Activated T-helper 2 cell treated with anti-CD3 and anti-CD28 coated beads, Interferon-gamma antibody, Interleukin-2, Interleukin-4, amounts not matched to agents 10 μg/mL and 5 μg/mL and 100 μg/mL, durations not matched to agents 14 hours and 24 hours and 36 hours (primary cell): ENCODE measurements at places on chromosomes 12 and 14. TPM values are rescaled to one million over a fixed set of nuclear protein-coding genes. Genes with fewer than 3 reads are reported as not detected.

The KITLG gene
- total RNA-seq = 0.39 and 0.51 TPM in 2 replicates

The OR10G2 gene
- total RNA-seq = not detected in 2 replicates

The PROX2 gene
- 0.05 and 0.34 TPM in 2 replicates for total RNA-seq

The ATG101 gene
- total RNA-seq = 44.6 and 45.9 TPM in 2 replicates

- no peak for DNase-seq
These were observed 27.6 kb downstream of the GALNT4 start for GRCh38 chr12:89497005-89497404.

- no peak for DNase-seq
These were observed 257.9 kb downstream of the NEDD1 start for GRCh38 chr12:97164936-97165335.

- DNase-seq = no peak
These were observed 23.8 kb upstream of the PPP1CC start for GRCh38 chr12:110766311-110767154.
